NCI-H526 treated with DMSO at 0.1 percent for 48 hours (cell line): ENCODE measurements at places on chromosomes 7 and 10.

- DNase-seq = no peak
Observed at GRCh38 chr10:69446650-69447151, 4.6 kb upstream of the TSPAN15 start.

- DNase-seq = no peak
Observed at GRCh38 chr10:130637089-130637676, 501.0 kb downstream of the GLRX3 start.

- no peak for DNase-seq
Observed at GRCh38 chr7:156151658-156152057, 339.4 kb upstream of the SHH start.

DNA sequence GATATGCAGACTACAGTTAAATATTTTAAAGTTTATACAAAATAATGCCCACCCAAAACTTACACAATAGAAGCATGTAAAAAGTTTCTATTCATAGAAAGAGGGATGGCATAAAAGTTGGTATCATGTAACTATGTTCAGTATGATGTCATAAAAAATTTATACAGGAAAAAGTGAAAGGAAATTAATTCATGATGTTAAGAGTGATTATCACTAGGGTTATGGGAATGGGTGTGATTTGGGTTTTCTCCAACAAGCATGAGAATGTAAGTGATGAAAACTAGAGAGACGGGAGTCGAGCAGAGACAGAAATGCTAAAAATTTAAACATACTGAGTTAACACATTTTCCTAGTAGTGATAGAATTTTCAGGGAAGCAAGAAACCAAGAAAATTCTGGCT, 52.7 kb downstream of the GDI2 start:
- DNase-seq = no peak

DNA sequence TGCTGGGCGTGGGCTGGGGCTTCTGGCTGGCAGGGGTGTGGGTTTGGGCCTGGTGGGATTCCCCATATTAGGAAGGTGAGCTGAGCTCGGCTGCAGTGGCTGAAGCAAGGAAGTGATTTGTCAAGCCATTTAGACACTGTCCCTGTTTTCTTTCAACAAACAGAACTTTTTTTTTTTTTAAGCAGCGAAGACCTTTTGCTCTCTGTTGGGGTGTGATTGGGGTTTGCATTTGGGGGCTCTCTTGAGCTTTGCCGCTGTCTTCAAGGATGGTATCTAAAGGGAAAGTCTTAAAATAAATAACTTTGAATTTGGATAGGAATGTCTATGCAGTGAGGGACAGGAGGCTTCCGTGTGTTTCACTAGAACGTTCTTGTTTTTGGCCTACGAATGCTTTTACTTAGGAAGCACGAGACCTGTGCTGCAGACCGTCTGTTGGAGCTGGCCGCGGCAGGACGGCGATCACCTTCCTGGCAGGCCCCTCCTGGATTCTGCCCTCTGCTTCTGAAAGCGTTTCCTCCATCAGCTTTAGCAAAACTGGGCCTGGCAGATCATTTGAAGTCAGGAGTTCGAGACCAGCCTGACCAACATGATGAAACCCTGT, 43.9 kb downstream of the FOXK1 start:
- DNase-seq = no peak

DNA sequence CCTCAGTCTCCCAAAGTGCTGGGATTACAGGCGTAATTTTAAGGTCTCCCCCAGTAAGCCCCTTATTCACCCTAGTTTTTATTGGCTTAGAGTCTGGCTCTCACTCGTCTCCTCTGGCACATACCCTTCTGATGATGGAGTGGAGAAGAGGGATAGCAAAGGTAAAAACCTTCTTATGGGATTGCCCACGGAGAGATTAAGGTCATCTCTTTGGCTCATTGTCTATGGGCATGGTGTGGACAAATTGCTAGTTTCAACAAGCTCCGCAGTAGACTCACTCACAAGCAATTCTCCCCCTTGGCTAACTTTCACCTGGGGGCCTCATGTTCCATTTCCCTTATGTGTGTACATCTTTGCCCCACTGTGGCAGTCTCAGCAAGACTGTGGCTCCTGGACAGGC, 22.4 kb upstream of the TSGA13 start:
- no peak for DNase-seq

GRCh38 chr10:48266528-48266927, 8.0 kb downstream of the FRMPD2 start:
- DNase-seq = no peak

GRCh38 chr10:52627279-52627678, 145.3 kb downstream of the MBL2 start:
- no peak for DNase-seq

GRCh38 chr10:102455893-102456471, 4.6 kb upstream of the C10orf95 start:
- no peak for DNase-seq

DNA sequence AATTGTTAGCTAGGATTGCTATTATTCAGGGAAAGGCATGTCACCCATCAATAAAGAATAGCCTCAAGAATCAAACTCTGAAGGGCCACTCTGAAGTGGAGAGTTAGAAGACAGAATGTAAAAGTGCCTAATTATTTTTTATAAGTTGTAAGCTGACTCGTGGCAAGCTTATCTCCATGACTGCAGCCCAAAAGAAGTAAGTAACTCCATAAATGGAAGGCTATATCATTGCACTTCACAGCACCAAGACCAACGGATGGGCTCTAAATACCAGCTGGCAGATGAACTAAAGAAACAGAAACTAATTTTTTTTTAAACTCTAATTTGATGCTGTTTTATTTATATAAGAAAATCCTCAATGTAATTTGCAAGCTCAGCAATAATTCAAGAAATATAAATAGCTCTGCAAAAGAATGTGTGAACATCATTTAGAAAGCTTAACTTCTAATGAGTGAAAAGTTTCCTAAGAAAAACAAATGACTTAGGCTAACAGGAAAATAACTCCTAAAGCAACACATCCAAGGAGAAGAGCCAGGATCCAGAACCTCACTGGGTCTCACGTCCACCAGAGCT, 165.5 kb downstream of the SNX13 start:
- DNase-seq = no peak

DNA sequence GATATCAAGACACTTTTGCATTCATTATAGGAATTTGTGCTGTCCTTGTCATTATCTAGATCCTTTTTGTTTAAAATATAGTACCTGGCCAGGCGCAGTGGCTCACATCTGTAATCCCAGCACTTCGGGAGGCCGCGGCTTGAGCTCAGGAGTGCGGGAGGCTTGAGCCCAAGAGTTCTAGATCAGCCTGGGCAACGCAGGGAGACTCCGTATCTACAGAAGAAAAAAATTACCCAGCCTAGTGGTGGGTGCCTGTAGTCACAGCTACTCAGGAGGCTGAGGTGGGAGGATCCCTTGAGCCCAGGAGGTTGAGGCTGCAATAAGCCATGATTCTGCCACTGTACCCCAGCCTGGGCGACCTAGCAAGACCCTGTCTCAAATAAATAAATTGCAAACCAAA, 621 bp upstream of the MORN4 start:
- no peak for DNase-seq
